ENCODE measurements at places on chromosomes 1 and 21. TPM values are rescaled to one million over a fixed set of nuclear protein-coding genes. Genes with fewer than 3 reads are reported as not detected.

Gene TRAPPC3
- 59.3 TPM for total RNA-seq

Gene ST6GALNAC3
- total RNA-seq, result 0.02 TPM

Gene PBX1
- 0.15 TPM for total RNA-seq

Gene SPATA21
- total RNA-seq, result not detected

Gene RBP7
- total RNA-seq, result not detected

Gene FAM151A
- not detected for total RNA-seq

Gene HSPB7
- total RNA-seq, result not detected

Gene UBXN10
- total RNA-seq, result 0.21 TPM

Gene NBPF12
- 19.0 TPM for total RNA-seq

Gene NBPF14
- total RNA-seq, result 16.8 TPM

Gene PRMT2
- 116 TPM for total RNA-seq

Measured in activated CD4-positive, alpha-beta T cell treated with anti-CD3 and anti-CD28 coated beads, Interleukin-2, amount 10 ng/mL, durations not matched to agents 7 days and 5 days (primary cell).